ENCODE measurements at places on chromosomes 3 and 15. TPM values are rescaled to one million over a fixed set of nuclear protein-coding genes. Genes with fewer than 3 reads are reported as not detected.

Gene SST
- total RNA-seq: not detected

Gene ADCY5
- 1.0 TPM for total RNA-seq

GRCh38 chr3:49020330-49021212 lies 1.4 kb upstream of the NDUFAF3 start:
- H3K4me1 ChIP-seq: peaks cover 18% of the 10 kb centered on the region
- DNase-seq: peak; percentile 42
- H3K36me3 ChIP-seq: peaks cover 26% of the 10 kb centered on the region
- H3K4me3 ChIP-seq: peak overlapping the region; percentile 96

DNA sequence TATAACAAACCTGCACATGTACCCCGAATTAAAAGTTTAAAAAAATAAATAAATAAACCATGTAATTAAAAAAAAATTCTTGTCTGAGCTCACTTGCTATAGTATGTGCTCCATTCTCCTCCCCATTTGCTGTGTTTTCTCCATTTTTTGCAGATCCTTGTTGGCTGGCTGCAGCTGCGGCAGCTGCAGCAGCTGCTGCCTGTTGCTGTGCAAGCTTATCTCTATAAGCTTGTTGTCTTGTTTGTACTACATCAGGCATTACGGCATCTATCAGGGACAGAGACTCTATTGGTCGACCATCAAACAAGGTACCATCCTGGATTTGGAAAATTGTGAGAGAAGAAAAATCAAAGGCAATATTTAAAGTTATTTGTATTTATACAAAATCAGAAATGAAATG lies 145.9 kb downstream of the TBL1XR1 start:
- no peaks in the 10 kb centered on the region for H3K4me1 ChIP-seq
- no peak overlapping the region for H3K4me3 ChIP-seq
- H3K36me3 ChIP-seq: peaks cover 13% of the 10 kb centered on the region
- DNase-seq: no peak
- H3K27me3 ChIP-seq: no peaks in the 10 kb centered on the region
- H3K27ac ChIP-seq: no peak overlapping the region

DNA sequence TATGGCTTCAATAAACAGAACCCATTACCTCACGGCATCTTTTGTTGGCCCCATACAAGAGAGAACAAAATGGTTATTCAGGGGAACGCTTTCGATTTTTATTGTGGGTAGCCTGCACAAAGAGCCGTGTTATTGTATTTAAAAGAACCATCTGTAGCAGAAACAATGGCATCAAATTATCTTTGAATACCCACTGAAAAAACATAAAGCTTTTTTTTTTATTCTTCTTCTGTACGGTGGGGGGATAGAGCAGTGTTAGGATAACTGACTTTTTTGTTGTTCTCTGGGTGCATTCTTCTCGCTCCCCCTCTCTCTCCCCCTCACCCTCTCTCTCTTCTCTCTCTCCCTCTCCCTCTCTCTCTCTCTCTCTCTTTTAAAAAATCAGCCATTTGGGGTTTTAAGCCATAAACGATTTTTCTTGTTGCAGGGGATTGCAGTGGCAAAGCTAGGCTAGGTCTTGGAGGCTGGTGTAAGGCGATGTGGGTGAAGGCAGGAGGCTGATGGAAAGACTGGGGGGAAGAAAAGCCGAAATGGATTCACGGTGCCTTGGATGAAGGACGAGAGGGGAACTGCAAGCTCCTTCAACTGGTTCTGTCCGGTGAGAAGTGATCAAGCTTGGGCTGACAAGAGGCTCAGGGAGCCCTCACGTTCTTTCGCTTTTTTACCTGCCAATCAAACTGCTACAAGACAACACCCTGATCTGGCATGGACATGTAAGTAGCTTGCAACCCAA lies 12.4 kb upstream of the SOX2 start:
- H3K36me3 ChIP-seq: no peaks in the 10 kb centered on the region
- no peak overlapping the region for H3K4me3 ChIP-seq
- H3K4me1 ChIP-seq: peaks cover 42% of the 10 kb centered on the region
- no peak for DNase-seq
- no peak overlapping the region for H3K27ac ChIP-seq

Gene IL5RA
- total RNA-seq: not detected

DNA sequence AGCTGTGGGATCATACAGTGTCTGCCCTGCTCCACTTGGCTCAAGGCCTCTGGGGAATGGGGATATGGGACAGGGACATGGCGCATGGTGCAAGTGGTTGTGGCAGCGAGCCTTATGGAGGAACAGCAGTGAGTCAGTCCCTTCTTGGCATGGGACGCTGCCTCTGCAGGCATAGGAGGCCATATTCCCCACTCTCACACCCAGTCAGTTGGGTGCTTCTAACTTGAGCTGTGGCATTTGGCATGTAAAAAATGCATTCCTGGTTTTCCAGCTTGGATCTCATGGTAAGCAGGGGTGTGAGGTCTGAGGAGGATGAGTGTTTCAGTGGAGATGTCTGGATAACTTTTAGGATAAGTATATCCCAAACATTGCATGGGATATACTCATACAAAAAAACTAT lies 31.6 kb upstream of the UBE2Q2 start:
- DNase-seq: no peak
- no peak overlapping the region for H3K4me3 ChIP-seq
- H3K27me3 ChIP-seq: peaks cover 2% of the 10 kb centered on the region
- H3K27ac ChIP-seq: no peak overlapping the region
- H3K36me3 ChIP-seq: no peaks in the 10 kb centered on the region
- H3K4me1 ChIP-seq: no peaks in the 10 kb centered on the region

Gene SIAH2
- total RNA-seq: 13.2 TPM

Gene SRP14
- total RNA-seq: 235 TPM

Gene NR2E3
- total RNA-seq: not detected

DNA sequence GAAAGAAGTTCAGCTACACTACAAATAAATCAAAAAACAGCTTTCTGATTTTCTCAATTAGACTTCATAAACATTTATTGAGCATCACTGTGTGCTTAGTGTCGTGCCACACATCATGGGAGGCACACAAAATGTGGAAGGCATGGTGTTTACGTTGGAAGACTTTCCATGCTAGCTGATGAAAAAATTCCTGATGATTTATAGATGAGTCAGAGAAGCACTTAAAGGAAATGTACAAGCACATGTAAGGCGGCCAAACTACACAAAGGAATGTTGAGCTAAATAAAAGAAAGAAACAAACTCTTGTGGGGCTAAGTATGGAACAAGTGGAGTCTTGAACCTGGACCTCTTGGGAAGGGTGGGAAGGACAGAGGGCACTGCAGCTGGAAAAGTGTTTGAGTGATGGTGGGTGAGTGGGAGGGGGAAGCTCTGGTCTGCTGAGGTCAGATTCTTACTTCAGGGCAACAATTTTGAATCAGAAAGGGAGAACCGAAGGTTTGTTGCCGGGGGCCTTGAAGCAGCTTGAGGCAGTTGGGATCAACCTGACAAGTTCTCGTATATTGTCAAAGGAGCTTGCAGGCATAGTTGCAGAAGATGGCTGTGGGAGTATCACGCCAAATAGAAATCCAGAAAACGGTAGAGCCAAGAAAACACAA lies 66.9 kb downstream of the FOXB1 start:
- H3K4me1 ChIP-seq: peaks cover 27% of the 10 kb centered on the region
- no peak for DNase-seq
- no peaks in the 10 kb centered on the region for H3K27me3 ChIP-seq
- no peak overlapping the region for H3K27ac ChIP-seq
- no peaks in the 10 kb centered on the region for H3K36me3 ChIP-seq

Gene SLC6A11
- total RNA-seq: 0.15 TPM

Gene ATR
- total RNA-seq: 17.8 TPM

Gene MUC4
- 0.05 TPM for total RNA-seq

DNA sequence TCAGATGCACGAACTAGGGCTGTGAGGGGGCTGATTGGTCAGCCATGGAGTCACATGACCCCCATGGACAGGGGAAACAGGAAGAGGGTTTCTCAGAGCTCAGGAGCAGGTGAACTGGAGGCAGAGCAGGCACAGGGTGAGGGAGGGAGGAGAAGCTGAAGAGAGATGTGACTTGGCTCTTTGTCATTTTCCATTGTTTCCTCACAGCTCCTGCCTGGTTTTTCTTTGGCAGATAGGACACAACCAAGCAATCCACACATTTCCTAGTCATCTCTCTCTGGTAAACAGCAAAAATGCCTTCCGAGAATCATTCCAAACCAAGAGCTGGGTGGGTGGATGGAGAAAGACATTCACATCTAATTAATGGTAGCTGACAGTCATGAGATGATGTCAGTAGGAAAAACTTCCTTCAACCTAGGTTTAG lies 43.4 kb upstream of the LMCD1 start:
- no peaks in the 10 kb centered on the region for H3K36me3 ChIP-seq
- H3K4me3 ChIP-seq: no peak overlapping the region
- H3K27me3 ChIP-seq: no peaks in the 10 kb centered on the region
- H3K4me1 ChIP-seq: peaks cover 2% of the 10 kb centered on the region
- no peak for DNase-seq

DNA sequence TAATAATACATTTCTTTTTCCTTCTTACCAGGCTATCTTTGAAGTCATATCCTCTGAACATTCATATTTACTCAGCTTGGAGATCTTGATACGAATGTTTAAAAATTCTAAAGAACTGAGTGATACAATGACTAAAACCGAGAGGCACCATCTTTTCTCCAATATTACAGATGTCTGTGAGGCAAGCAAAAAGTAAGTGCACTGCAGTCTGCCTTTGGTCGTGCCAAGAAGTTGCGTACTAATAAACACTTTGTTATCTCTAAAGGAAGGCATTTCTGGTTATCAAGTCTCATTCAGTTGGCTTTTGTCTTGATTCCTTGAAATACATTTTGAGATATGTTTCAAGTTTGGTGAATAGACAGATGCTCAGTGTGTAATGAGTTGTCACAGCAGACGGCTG lies 31.6 kb downstream of the ARHGEF26 start:
- no peaks in the 10 kb centered on the region for H3K36me3 ChIP-seq
- H3K27me3 ChIP-seq: no peaks in the 10 kb centered on the region
- no peak overlapping the region for H3K4me3 ChIP-seq
- no peak overlapping the region for H3K27ac ChIP-seq
- peaks cover 11% of the 10 kb centered on the region for H3K4me1 ChIP-seq

DNA sequence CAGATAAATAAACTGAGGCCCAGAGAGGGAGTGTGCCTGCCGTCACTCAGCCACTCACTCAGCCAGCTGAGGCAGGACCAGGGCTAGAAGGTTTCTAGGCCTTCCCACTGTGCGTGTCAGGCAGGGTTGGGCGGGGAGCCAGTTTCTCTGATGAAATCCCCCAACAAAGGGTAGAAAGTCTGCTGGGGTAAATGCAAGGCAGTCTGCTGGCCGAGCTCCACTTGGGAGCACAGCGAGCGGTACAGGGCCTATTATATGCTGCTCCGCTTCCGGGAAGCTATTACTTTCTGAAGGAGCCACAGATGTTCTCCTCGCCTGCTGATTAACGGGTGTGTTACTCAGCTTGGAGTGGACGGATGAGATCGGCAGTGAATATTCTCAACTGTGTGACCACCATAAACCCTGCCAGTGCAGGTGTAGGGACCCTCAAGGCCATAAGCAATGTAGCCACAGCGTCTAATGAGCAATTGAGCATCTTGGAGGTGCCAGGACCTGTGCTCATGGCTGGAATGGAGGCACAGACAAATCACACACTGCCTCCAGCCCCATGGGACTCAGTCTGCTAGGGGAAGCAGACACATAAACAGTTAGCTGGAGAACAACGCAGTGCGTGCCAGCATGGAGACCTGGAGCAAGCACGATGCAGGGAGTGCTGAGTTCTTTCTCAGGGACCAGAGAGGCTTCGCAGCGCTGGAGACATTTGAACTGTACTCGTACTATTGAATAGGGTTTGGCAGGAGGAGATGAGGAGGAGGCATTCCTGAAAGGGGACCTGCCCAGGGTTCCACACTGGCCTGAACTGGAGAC lies 42.1 kb downstream of the CORO2B start:
- H3K27ac ChIP-seq: no peak overlapping the region
- peaks cover 3% of the 10 kb centered on the region for H3K27me3 ChIP-seq
- H3K36me3 ChIP-seq: peaks cover 4% of the 10 kb centered on the region
- DNase-seq: no peak
- H3K4me3 ChIP-seq: no peak overlapping the region

DNA sequence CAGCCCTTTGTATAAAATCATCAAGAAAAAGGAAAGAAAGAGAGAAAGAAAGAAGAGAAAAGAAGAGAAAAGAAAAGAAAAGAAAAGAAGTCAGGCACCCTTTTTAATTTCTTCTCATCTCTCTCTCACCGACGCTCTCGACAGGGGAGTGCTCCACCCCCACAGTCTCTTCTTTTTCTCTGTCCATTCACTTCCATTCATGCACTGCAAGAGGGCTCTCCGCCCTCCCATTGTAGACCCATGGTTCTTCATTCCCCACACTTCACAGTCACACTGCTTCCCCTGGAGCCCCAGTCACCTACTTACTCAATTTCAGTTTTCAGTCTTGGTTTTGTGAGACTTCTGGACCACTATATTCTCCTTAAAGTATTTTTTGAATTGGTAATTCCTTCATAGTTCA lies 254.7 kb downstream of the SOX2 start:
- peaks cover 8% of the 10 kb centered on the region for H3K4me1 ChIP-seq
- DNase-seq: no peak
- no peak overlapping the region for H3K4me3 ChIP-seq
- no peaks in the 10 kb centered on the region for H3K27me3 ChIP-seq

- DNase-seq: no peak
- H3K27me3 ChIP-seq: peaks cover 3% of the 10 kb centered on the region
- H3K4me3 ChIP-seq: no peak overlapping the region
- H3K36me3 ChIP-seq: no peaks in the 10 kb centered on the region
- H3K27ac ChIP-seq: no peak overlapping the region
- H3K4me1 ChIP-seq: no peaks in the 10 kb centered on the region
Observed at GRCh38 chr3:2948882-2949281, 161.3 kb downstream of the IL5RA start.

Gene PTX3
- 0.13 TPM for total RNA-seq

DNA sequence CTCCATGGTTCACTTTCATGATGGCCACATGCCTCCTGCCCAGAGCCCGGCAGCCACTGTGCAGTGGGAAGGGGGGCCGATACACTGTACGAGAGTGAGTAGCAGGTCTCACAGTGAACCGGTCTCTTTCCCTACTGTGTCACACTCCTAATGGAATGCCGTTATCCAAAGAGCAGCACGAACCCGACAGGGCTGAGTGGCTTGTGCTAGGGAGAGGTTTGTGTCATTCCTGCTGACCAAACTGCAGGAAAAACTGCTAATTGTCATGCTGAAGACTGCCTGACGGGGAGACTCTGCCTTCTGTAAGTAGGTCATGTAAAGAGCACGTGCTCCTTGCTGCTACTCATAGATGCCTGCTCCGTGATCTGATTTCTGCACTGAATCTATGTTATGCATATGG lies 105.1 kb downstream of the ARPP21 start:
- H3K4me3 ChIP-seq: no peak overlapping the region
- H3K4me1 ChIP-seq: peaks cover 4% of the 10 kb centered on the region

- DNase-seq: no peak
- no peak overlapping the region for H3K27ac ChIP-seq
- no peaks in the 10 kb centered on the region for H3K4me1 ChIP-seq
- H3K4me3 ChIP-seq: no peak overlapping the region
- H3K27me3 ChIP-seq: no peaks in the 10 kb centered on the region
Observed at GRCh38 chr15:89096664-89097063, 8.4 kb downstream of the ABHD2 start.

Gene RTP4
- total RNA-seq: not detected

Data from endothelial cell (in vitro differentiated cells).